ENCODE measurements at places on chromosomes 16 and 17.

DNA sequence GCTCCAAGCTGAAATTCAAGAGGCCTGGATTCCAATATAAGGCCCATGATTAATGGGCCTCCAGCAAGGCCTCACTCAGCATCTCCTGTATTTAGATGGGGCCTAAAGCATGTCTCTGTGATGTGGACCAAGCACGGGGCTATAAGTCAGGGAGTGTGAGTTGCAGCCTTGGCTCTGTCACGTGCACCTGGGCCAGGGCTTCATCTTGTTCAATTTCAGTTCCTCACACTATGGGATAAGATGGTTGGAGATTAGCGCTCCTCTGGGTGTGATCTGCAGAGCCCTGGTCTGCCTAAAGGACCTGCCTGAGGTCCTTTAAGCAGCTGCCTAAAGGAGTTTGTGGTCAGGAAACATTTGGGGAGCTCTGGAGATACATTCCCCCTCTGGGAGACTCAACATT, 25.2 kb downstream of the KLHL36 start:
- DNase-seq: no peak

DNA sequence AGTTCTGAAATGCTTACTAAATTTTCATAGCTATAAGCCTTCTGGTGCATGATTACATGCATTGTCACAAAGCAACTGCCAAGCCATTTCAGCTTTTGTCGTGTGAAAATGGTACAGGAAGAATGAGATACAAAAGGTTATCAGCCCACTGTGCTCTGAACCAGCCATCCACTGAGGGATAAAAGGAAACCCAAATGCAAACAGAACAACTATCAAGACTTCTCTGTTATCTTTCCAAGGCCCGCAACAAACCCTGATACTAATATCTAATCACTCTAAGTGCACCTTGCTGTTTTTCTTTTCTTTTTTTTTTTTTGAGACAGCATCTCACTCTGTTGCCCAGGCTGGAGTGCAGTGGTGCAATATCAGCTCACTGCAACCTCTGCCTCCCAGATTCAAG, 109.0 kb downstream of the FTO start:
- DNase-seq: no peak

- no peak for DNase-seq
These were observed 1.2 kb downstream of the STAT3 start for GRCh38 chr17:42386777-42387657.

GRCh38 chr17:15303268-15303667, 38.1 kb downstream of the TEKT3 start:
- DNase-seq: no peak

DNA sequence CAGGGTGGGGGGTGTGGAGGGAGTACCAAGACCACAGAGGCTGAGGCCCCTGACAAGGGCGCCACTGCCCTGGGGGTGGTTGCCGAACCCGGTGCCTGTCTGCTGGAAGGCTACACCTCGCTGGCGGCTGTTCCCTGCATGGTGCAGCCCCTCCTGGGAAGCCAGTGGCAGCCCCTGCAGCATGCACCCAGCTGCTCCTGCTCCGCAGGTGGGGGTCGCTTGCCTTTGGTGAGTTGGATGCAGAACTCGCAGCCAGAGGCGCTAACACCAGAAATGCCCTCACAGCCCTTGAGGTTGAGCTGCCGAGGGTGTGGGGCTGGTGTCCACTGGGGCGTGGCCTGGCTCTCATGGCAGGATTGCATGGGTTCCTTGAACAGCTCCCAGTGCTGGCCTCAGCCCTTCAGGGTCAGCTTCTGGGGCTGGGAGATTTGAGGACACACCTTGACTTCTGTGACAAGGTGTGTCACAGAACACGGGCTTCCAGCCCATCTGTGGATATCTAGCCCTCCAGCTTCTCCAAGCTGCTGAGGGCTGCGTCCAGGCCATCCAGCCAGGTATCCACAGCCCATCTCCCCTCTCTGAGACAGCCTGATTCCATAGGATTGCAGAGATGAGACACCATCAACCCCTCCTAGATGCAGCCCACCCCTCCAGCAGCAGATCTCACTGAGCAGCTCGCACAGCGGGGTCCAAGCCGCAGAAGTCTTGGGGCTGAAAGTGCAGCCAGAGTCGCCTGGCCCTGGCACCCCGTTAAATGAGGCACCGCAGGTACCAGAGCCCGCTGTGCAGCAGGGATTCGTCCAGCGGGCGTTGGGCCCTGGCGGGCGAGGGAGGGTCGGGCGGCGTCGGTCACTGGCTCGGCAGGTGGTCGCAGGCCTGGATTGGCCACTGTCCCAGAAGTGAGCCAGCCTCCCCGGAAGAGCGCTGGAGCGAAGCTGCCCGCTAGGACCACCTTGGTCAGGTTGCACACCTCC, 586.3 kb downstream of the KCNJ18 start:
- DNase-seq: no peak

DNA sequence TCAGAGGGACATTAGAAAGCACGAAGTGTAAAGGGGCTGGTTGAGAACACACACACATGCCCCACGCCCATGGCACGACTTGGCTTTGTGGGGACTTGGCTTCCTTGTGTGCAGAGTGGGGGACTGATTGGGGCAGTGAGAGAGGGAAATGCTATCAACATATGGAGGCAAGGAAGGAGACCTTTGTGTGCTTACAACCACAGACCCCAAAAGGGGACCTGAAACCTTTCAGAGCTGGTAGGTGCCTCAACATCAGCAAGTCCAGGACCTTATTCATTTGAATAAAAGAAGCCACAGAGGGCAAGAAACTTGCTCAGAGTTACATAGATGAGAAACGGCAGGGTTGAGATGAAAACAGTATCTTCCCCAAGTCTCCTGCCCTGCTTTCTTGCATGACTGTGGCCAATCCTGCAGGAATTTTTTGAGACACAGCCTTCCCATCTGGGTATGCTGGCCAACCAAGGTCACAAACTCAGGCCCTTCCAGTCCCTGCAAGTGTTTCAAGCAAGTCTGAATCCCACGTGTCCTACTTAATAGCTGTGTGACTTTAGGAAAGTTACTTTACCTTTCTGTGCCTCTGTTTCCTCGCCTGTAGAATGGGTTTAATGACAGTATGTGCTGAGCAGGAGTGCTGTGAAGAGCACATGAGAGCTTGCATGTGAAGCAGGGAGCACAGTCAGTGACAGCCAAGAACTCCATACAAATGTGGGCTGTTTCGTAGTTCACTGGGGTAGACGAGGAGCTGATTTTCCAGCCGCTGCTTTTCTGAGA, 26.2 kb downstream of the C16orf78 start:
- DNase-seq: no peak

DNA sequence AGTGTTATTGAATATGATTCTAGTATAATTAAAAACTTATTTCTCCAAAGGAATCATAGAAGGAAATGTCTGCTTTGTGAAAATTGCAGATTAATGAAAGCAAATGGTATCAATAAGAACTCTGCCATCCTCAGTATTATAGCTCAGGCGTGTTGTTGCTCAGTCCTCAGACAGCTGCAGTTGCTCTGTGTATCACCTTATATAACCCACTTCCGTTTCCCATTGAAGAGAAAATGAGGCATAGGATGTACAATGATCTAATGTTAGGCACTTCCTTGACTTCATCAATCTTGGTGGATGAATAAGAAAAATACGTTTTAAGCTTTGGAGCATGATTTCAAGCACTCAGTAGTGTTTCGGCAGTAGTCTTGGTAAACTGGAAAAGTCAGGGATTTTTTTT, 14.1 kb downstream of the MFSD11 start:
- DNase-seq: no peak

DNA sequence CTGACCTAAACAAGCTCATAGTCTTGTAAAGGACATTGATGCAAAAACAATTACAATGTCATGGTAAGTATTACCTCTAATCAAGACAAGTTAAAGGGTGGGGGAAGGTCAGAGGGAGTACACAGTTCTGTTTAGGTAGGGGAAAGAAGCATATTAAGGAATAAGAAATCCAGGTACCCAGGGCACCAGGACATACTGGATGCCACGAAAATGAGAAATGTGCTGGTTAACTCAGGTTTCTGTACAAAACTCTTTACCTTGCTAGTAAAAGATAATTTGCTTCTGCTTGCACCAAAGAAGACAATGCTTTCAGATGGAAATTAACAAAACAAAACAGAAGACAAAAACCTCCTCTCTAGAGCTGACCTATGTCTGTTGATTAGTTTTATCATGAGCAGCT, 70.7 kb upstream of the MED13 start:
- DNase-seq: no peak

- DNase-seq: peak; percentile 35
These were observed 628 bp downstream of the GABARAPL2 start for GRCh38 chr16:75566758-75567255.

DNA sequence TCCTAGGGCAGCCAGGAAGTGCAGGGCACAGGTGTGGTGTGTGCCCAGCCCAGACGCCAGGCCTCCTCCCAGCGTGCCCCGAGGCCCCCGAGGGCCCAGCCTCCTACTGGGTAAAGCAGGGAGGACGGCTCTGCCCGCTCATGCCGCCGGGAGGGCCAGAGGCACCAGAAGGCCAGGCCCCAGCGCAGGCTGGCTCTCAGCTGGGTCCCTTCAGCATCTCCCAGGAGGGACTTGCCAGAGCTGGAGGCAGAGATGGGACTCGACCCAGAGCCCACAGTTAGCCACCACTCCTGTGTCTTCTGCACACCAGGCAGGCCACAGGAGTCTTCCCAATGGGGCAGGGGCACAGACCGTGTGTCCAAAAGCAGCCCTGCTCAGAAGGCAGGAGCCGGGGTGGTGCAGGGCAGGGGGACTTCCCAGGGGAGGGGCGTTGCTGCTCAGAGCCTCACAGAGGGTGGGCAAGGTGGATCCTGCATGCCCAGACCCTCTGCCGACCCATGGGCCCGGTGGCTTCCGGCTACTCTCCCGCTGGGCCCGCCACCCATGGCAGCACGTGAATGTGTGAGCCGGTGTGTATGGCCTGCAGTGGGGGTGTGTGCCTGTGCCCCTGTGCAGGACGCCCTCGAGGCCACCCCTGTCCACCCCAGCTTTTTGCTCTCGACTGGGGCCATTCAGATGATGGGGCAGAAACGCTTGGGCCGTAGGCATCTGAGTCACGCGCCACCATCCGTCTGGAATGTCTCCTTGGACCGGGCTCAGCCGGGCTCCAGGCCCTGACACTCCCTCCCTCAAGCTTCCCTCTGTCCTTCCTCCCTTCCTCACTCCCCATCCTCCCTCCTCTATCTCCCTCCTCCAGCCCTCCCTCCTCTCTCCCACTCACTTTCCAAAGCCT, 5.7 kb upstream of the ZNF469 start:
- no peak for DNase-seq

GRCh38 chr17:72407336-72407909, 286.6 kb downstream of the SOX9 start:
- no peak for DNase-seq

- DNase-seq: no peak
These were observed 10.6 kb upstream of the RHBDF2 start for GRCh38 chr17:76511668-76512365.

- DNase-seq: no peak
These were observed 26.8 kb downstream of the WSCD1 start for GRCh38 chr17:6097005-6097279.

- no peak for DNase-seq
These were observed 481.3 kb downstream of the TMEM114 start for GRCh38 chr16:8108991-8109509.

GRCh38 chr16:30875871-30876801, 17.7 kb downstream of the BCL7C start:
- DNase-seq: peak; percentile 25

GRCh38 chr17:75601057-75601987, 13.7 kb downstream of the MYO15B start:
- DNase-seq: peak; percentile 70

DNA sequence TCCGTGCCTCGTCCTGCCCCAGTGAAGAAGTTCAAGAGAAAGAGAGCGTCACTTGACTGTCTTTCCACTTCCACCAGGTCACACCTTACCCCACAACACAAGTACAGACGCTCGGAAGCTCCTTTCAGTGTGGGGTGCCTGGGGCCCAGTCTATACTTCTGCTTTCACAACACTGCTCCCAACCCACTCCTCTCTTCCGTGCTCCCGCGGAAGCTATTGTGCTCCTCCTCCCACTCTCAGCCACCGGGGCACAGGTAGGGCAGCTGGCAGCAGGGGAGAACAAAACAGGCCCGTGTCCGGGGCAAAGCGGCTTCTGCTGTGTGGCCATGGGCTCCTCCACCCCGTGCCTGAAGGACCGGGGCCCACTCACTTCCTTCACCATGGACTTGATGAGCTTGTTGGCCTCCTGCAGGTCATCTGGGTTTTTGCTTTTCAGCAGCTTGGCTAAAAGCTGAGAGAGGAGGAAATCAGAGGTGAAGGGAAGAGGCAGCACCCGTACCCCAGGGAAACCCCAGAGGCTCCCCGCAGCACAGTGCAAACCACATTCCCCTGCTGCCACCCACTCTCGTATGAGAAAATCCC, 18.9 kb downstream of the GGA3 start:
- DNase-seq: no peak
